NCI-H524 treated with DMSO at 0.1 percent for 48 hours (cell line): ENCODE measurements at places on chromosomes 12 and 14.

GRCh38 chr12:2052826-2053678 is at the start of gene CACNA1C:
Gene CACNA1C (plus strand): TSS chr12:2052987. CDS start chr12:2053563, 576 bp downstream.
- DNase-seq = no peak

DNA sequence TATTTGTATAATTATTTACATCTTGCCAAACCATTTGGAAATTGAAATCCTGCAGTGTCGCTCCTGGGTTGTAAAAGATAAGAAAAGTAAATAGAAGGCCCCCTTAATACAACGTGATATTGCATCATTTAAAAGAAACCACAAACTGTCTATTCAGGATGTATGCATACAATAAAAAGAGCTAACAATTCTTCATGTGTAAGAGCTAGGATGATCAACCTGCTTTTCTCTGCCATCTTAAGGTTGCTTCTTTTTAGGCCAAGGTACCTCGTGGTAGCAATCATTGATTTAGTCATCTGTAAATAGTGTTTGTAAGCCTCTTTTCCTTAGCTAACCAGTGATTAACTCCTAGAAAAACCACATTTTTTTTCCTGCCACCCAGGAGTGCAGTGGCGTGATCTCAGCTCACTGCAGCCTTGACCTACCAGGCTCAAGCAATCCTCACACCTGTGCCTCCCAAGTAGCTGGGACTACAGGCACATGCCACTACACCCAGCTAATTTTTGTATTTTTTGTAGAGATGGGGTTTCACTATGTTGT is 3.3 kb upstream of the USP44 start:
- DNase-seq = no peak

GRCh38 chr12:104339663-104340062 is 36.1 kb downstream of the EID3 start:
- DNase-seq = no peak

- DNase-seq = no peak
Measured at GRCh38 chr12:49807991-49808580, 20.1 kb downstream of the NCKAP5L start.

DNA sequence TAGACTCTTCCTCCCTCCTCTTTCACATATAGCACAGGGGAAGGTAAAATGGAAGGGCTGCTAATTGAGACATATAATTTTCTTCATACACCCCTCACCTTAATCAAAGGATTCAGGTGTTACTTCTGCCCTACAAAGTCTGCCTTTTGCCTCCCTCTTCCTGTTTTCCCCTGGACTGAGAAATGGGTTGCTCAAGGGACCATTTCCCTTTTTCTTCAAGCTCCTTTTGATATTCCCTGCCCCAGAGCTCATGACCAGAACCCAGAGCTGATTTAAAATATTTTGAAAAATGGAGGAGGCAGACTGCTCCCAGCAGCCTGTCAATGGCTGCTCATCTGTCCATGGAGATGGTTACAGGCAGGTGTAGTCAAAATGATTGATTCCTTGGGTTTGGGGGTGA is 6.3 kb upstream of the PIP4K2C start:
- DNase-seq = no peak

DNA sequence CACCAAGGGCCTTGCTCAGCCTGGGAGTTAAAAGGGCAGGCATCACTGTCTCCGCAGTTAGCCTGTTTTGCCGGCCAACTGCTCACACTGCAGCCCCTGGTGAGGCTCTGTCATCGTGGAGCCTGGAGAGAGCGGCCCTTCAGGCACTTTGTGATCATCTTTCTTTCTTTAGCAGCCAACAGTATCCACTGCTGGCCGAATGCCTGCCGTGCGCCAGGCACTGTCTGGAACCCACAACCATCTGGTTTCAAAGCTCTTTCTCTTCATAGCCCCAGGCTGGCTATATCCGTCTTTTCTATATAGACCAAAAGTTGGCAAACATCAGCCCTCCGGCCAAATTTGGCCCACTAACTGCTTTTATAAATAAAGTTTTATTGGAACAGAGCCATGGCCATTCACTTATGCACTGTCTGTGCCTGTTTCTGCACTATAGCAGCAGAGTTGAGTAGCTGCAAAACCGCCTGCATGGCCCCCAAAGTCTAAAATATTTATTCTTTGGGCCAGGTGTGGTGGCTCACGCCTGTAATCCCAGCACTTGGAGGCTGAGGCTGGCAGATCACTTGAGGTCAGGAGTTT is 29.5 kb downstream of the SLC8B1 start:
- no peak for DNase-seq

DNA sequence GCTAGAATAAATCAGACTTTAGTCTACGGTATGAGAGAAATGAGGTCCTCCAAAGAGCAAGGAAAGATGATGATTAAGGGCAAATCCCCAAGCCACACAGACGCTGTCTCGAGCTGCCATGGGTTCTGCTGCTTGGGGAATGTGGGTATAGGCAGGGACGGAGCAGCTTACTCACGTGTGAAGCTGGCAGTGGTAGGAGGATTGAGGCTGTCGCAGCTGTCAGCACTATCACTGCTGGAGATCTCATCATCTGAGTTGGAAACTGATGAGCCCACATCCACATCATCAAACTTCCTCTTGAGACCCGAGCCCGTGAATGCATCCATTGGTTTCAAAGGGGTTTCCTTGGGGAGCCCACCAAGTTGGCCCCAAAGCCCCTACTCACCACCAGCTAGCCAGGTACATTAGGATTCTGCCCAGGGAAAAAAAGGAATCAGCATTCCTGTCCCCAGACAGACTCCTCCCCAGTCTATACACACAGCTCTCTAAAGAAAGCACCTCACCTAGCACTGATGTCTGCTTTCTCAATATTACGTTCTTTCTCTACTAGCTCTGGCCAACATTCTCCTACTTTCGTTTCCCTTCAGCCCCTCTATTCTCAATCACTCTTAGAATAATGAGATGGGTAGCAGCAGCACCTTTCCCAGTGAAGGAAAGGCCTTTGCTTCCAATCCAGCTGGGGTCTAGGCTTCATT is 7.0 kb downstream of the CSRNP2 start:
- no peak for DNase-seq

- DNase-seq = no peak
Measured at GRCh38 chr14:95406756-95407277, 87.1 kb upstream of the CLMN start.

- no peak for DNase-seq
Measured at GRCh38 chr12:103791350-103791920, 49.6 kb downstream of the NT5DC3 start.

DNA sequence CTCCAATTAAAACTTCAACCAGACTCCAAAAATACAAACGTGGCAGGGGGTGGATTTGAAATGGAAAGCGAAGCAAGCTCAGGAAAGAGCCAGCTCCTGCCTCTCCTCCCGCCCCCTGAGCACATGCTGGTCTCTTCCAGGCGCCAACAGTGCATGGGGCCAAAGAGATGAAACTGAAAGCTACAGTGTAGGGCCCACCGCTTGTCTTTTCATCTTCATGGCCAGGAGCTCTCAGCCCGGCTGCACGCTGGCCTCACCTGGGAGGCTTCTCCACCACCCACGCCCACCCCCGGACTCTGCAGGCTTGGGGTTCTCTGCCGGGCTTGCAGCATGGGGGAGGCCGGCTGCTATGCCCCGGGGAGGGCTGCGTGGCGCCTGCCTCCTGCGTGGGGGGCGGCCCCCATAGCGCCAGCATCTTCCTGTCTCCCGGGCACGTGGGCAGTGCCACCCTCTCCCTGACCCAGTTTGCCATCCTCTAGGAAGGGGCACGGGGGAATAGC is 2.0 kb downstream of the RIMBP2 start:
- DNase-seq = no peak

DNA sequence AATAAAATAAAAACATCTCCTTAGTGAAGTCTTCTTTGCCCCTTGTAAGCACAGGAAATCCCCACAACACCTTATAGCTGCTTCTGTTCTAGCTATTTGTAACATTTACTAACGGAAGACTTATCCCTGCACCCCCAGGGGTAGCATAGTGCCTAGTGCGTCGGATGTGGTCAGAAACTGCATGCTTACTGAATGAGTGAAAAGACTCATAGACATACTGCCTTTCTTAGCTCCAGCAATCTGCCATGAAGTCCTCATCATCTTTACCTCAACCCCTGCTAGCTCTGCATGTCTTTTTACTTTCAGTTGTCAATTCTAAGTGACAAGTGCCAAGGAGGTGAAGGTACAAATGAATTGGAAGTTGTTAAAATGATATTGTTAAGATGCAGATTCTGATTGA is 12.9 kb downstream of the RIOX1 start:
- DNase-seq = no peak

GRCh38 chr12:11958221-11959091 is 112.3 kb upstream of the BCL2L14 start:
- no peak for DNase-seq

GRCh38 chr12:95790033-95790916 is at the start of gene NTN4:
Gene NTN4 (minus strand): TSS chr12:95790764. CDS start chr12:95790309, 455 bp downstream.
- DNase-seq = no peak

GRCh38 chr12:56288705-56289387 is 11.3 kb downstream of the CS start:
- DNase-seq = no peak

DNA sequence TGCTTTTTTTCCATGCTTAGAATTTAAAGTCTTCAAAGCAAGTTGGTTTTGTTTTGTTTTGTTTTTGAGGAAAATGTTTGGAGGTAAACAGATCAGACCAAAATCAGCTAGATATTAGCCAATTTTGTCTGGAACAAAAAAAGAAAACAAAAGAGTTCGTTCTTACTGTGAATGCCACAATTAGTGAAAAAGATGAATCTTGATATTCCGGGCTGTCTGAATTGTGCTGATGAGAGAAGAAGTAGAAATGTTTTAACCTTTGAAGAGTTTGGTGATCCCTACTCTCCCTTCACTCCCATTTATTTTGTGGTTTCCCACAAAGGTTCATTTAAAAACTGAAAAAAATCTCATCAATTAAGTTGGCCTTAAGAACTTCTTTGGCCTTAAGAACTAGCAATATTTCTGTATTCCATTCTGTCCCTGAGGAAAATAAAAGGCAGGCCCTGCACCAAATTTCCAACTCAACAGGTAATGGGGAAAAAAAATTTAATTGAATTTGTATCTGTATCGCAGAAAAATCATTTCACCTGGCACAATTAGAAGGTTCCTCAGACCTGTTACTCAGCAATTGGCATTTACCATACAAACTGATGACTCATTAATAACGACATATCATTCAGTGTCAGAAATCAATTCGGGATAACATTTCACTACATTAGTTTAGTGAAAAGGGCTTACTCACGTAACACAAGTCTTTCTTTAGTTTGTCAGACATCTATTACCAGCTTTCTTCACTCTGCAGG is 562 bp upstream of the GLIPR1L2 start:
- no peak for DNase-seq

GRCh38 chr14:103301512-103302354 is 32.3 kb upstream of the EIF5 start:
- DNase-seq = no peak

- no peak for DNase-seq
Measured at GRCh38 chr12:6110006-6110405, 14.5 kb downstream of the VWF start.

GRCh38 chr12:89370850-89371249 is 18.5 kb upstream of the DUSP6 start:
- no peak for DNase-seq

- DNase-seq = no peak
Measured at GRCh38 chr14:77924141-77924948, 124.4 kb downstream of the ADCK1 start.

- DNase-seq = no peak
Measured at GRCh38 chr12:49671031-49671765, 36.0 kb downstream of the FMNL3 start.

- no peak for DNase-seq
Measured at GRCh38 chr12:27331927-27332324, 710 bp upstream of the BMAL2 start.

GRCh38 chr14:90551070-90551704 is 154.4 kb downstream of the CALM1 start:
- DNase-seq = no peak

- DNase-seq = no peak
Measured at GRCh38 chr14:56112781-56113180, 5.4 kb upstream of the PELI2 start.

DNA sequence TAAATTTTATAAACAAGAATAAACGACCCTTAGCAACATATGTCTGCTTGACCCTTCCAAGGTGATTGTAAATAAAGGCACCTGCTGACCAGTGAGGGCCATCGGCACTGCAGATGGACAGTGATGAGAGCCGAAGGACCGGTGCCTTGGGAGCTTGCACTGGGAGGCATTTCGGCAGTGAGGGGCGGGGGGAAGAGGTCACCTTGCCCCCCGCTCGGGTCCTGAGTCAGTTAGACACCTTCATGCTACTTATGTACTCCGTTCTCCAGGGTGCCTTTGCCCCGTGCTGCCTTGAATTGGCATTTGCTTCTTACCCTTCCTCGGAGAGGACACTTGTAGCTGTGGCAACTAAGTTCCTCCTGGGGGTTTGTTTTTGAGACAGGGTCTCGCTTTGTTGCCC is 23.0 kb downstream of the MMAB start:
- DNase-seq = no peak

DNA sequence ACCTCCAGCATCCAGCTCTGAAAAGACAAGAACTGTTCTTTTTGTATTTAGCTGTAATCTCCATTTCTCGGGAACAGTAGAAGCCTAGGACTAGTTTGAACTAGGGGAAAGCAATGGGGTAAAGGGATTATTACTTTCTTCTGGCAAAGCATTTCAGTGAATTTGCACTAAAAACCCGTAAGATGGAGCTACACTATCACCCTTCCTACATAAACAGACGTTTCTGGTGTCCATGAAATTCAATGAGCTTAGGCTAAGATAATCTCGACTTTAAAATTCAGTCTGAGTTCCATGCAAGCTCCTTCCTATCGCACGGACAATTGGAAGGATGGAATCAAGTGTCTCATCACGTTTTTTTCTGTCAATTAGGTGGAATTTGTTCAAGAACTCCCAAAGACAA is 24.0 kb downstream of the ACSM4 start:
- no peak for DNase-seq

DNA sequence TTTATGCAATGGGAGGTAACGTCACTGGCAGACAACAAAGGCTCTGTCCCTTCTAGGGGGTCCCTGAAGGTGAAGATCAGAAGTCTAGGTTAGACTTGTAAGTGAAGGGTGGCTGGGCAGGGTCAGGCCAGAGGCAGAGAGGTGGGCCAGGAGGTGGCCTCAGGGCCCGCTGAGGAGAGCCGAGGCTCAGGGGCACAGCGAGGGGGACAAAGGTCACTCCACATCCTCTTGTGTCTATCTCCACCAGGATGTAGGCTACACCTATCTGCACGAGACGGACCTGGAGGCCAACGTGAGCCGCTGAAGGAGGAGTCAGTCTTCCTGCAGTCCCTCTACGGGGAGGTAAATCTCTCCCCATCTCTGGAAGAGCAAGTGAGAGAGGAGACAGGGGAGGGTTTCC is 20.3 kb downstream of the KRT85 start:
- no peak for DNase-seq

- no peak for DNase-seq
Measured at GRCh38 chr14:53861781-53862180, 94.8 kb downstream of the BMP4 start.

- no peak for DNase-seq
Measured at GRCh38 chr12:6161124-6161882, 36.8 kb upstream of the VWF start.

DNA sequence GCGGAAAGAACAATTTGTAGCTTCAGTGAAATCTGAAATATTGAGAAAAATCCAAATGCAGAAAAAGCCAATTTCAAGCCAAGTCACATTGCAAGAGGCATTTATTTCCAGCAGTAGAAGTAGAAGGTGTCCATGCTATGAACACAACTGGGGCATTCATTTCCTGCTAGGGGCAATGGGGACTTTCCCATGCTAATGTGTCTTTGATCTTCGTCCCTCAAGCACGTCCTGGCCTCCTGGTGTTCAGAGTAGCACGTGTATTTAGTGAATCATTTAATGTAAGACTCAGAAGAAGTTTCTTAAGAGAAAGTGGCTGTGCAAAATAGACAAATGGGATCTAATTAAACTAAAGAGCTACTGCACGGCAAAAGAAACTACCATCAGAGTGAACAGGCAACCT is 267.9 kb downstream of the TMEM132C start:
- no peak for DNase-seq
